ENCODE measurements at places on chromosomes 12 and 14.

DNA sequence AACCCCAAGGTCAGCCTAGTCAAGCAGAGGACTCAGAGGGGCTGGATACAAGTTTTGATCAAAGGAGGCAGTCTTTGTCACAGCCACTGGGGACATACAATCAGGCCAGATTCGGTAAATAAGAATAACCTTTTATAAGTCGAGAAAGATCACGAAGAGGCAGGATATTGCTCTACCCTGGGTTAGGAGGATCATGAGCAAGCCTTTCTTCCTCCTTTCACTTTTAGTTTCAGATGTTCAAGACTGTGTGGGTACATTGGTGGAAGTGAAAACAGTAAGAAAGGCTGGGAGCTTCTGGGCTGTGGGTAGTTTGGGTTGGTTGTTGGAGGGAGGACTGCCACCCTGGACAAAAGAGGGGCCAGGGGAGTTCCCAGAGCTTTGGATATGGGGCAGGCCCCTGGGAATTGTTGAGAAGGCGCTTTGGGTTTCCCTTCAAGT, 127.7 kb downstream of the SNAPC1 start:
- DNase-seq, result no peak

GRCh38 chr12:95258151-95258550, 40.5 kb downstream of the VEZT start:
- no peak for DNase-seq

GRCh38 chr12:112112409-112113133, 4.0 kb upstream of the NAA25 start:
- DNase-seq, result no peak

GRCh38 chr12:2287589-2287988, 234.8 kb downstream of the CACNA1C start:
- DNase-seq, result no peak

GRCh38 chr12:114190971-114191370, 215.0 kb downstream of the TBX5 start:
- DNase-seq, result no peak

DNA sequence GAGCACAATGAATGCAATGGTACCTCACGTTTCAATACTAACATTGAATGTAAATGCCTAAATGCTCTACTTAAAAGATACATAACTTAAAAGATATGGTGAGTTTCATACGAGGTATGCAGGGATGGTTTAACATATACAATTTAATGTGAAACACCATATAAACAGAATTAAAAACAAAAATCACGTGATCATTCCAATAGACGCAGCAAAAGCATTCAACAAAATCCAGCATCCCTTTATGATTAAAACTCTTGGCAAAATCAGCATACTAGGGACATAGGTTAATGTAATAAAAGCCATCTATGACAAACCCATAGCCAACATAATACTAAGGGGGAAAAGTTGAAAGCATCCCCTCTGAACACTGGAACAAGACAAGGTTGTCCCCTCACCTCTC, 845.7 kb downstream of the SLC16A7 start:
- DNase-seq, result no peak

GRCh38 chr12:31710021-31710818, 18.6 kb downstream of the AMN1 start:
- DNase-seq, result no peak

GRCh38 chr12:52587563-52587962, 13.7 kb downstream of the KRT72 start:
- no peak for DNase-seq

DNA sequence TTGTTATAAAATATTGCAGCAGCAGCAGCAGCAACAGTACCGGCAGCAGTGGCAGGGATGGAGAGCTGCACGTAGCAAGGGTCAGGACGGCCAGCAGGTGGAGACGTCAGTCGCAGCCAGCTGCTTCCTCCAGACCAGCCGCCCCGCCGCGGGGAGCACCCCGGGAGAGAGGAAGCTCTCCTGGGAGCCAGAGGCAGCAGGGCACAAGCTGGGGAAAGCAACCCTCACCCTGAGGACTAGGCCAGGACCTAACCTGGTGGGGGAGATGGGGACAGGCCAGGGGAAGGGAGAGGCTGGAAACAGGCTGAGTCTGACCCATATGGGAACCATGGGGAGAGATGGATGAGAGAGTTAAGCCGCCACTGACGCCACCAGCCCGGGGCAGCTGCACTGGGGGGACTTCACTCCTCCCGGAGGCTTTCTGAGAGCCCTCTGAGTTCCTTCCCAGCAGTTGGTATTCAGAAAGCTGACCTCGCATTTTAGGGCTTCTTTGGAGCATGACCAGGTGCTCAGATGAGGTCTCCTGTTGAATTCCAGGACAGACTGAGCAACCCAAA, 56.3 kb downstream of the SPTB start:
- DNase-seq, result peak; percentile 18

DNA sequence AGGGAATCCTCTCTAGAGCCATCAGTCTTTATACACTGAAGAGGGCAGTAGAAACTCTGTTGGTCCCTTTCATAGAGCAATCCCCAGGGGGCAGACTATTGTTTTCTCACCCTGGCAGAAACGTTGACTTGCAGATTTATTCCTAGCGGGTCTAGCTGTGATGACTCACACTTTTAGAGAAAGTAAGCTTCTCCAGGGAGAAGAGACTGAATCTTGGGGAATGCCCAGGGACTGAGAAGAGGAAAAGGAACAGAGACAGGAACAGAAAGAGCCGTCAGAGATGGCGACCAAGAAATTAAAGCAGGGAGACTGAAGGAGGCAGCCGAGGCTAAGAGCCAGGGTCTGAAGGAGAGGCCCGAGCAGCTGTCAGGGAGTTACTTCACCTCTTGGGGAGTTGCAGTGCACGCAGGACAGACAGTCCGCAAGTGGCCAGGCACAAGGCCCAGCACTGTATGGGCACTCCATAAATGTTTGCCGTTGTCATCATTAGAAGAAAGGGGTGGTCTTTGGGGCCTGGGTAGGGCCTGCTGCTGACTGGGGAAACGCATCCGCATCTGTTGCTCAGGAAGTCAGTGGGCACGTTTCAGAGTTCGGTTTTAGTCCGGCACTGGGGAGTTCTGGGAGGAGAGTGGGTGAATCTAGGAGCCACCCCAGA, 13.0 kb downstream of the PLEKHG6 start:
- no peak for DNase-seq

GRCh38 chr14:85363358-85363757, 166.6 kb upstream of the FLRT2 start:
- DNase-seq, result no peak

DNA sequence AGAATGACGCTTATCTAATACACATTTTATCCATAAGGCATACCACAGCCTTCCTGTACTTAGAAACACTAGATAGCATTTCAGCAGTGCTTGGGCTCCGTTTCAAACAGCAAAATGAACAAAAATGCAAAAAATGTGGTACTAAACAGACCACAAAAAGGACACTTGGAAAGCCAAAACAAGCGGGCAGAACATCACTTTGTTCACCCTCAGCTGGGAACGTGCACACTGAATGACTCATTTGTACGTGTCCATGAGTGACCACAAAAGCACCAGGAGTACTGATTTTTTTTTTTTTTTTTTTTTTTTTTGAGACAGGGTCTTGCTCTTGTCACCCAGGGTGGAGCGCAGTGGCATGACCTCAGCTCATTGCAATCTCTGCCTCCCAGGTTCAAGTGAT, 8.9 kb upstream of the FOXN3 start:
- DNase-seq, result no peak

- no peak for DNase-seq
These were observed 12.8 kb downstream of the MYRFL start for GRCh38 chr12:69837657-69838415.

GRCh38 chr12:102948941-102949352, 8.5 kb upstream of the ASCL1 start:
- DNase-seq, result no peak

DNA sequence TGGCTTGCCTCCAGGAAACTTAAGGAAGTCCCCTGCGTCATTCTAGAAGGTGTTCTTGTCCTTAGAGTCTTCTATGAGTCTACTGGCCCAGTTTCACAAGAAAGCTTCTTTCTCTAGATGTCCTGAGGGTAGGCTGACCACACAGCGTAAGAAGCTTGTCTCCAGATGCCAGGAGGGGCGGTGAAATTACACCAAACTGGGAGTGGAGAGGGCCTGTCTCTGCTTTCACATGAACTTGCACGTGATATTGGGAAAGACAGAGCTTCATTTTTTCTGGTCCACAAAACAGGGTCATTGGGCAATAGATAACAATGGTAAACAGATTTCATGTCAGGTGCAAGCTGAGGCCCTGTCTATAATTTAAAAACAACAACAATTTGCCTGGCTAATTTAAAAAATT, 85.7 kb upstream of the TBX3 start:
- no peak for DNase-seq

DNA sequence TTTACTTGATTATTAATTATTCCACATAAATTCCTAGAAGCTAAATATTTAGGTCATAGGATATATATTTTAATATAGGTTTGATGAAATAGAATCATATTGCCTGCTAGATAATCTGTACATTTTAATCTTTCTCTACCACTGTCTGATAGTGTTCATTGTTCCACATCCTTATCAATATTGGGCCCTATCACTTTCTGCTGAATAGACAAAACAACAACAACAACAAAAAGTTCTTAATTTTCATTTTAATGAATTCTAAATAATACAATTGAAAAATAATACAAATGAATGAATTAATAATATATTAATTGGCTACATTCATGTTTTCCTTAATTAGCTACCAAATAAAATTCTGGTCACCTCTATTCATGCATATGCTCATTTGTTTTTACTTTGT, 1437.2 kb downstream of the LRFN5 start:
- DNase-seq, result no peak

DNA sequence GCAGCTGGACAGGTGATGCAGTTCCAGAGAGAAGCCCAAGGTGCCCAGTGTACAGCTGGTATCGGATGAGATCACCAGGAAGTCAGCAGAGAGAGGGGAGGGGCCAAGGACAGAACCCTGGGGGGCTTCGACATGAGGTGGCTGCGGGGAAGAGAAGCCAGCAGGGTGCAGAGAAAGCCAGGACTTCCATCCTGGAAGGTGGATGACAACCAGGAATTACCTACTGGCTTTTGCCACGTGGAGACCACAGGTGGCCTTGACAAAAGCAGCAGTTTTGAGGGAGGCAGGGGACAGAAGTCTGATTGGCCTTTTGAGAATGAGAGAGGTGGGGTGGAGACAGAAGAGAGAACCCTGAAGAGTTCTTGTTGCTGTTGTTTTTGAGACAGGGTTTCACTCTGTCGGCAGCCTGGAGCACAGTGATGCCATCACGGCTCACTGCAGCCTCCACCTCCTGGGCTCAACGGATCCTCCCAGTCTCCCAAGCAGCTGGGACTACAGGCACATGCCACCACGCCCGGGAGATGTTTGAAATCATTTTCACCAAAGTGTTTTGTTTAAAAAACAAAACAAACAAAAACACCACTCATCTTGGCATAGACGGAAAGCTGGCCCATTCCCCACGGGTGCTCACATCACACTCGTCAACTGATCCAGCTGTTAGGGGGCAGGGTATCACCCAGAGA, 35.2 kb downstream of the CDC42BPB start:
- no peak for DNase-seq

DNA sequence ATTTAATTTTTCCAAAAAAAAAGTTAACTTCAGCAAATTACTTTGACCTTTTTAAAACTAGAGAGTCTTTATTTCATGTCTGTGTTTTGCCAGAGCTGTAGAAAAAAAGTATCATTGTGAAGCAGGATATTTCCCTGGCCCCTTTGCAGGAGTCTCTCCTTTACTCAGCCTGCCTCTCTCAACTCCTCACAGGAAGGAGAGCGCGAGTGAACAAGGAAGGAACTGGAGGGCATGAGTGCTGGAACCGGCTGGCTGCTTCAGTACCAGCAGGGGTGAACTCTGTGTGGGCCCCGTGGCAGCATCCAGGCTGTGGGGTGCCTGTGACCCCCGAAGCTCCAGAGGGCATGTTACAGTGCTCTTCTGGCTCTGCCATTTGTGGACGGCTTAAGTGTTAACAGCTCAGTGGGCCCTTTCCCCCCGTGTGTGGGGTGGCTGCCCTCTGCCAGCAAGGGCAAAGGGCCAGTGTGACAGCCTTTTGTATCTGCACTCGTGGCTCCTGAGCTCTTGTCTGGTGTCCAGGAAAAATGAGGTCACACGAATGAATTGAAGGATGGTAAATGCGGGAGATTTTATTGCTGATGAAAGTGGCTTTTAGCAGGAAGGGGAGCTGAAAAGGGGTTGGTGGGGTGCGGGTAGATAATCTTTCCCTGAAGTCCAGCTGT, 76.6 kb upstream of the KCNH3 start:
- DNase-seq, result no peak

GRCh38 chr12:49708851-49709250, 1.6 kb upstream of the FMNL3 start:
- DNase-seq, result no peak

GRCh38 chr14:103773521-103773920, 57.9 kb downstream of the ZFYVE21 start:
- DNase-seq, result no peak

- DNase-seq, result no peak
These were observed 663 bp downstream of the WASHC3 start for GRCh38 chr12:102061096-102061559.

DNA sequence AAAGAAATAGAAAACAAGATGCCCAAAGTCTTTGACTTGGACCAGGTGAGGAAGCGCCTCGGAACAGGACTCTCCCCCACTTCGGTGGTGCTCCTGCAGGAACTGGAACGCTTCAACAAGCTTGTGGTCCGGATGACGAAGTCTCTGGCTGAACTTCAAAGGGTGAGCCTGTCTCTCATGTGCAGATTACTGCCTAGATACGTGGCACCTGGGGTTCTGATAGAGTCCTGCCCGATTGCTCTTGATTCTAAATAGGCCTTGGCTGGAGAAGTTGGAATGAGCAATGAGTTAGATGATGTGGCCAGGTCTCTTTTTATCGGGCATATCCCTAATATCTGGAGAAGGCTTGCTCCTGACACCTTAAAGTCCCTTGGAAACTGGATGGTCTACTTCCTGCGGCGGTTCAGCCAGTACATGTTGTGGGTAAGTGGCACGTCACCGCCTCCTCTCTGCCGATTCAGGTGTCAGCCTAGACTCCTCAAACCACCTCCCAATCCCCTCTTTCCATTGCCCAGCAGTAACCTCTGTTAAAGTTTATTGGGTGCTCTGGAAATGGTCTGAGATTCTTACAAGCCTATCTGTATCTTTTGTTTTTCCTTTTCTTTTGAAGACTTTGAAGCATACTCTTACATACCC, 40.8 kb downstream of the CCDC92 start:
- no peak for DNase-seq

DNA sequence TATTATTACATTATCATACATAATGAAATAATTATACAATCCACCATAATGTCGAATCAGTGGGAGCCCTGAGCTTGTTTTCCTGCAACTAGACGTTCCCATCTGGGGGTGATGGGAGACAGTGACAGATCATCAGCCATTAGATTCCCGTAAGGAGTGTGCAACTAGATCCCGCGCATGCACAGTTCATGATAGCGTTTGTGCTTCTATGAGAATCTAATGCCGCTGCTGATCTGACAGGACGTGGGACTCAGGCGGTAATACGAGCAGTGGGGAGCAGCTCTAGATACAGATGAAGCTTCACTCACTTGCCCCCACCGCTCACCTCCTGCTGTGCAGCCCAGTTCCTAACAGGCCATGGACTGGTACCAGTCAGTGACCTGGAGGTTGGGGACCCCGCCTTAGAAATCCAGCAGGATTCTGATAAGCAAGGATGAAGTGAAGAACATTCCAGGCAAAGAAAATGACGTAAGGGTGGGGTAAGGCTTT, 204.6 kb downstream of the ETV6 start:
- DNase-seq, result no peak

GRCh38 chr12:87518481-87518880, 510.7 kb downstream of the C12orf50 start:
- no peak for DNase-seq

GRCh38 chr14:89302396-89302950, 114.6 kb downstream of the FOXN3 start:
- DNase-seq, result no peak

GRCh38 chr12:8572507-8572906, 31.8 kb upstream of the CLEC4E start:
- DNase-seq, result no peak
